ENCODE measurements at places on chromosomes 5 and 9.

- no peak for DNase-seq
These were observed 16.8 kb downstream of the AFAP1L1 start for GRCh38 chr5:149288436-149288835.

DNA sequence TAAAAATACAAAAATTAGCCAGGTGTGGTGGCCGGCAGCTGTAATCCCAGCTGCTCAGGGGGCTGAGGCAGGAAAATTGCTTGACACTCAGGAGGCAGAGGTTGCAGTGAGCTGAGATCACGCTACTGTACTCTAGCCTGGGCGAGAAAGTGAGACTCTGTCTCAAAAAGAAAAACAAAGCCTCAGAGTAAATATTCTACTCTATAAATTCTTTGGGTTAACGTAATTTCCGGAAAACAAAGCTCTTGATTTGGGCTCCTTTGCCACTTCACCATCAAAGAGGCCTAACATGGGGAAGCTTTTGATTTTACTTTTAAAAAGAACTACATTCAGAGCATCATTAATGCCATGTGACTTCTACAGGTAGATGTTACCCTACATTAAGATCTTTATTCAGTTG lies 103.1 kb downstream of the SERINC5 start:
- no peak for DNase-seq

- no peak for DNase-seq
These were observed 224.2 kb downstream of the NPR3 start for GRCh38 chr5:32935283-32935682.

DNA sequence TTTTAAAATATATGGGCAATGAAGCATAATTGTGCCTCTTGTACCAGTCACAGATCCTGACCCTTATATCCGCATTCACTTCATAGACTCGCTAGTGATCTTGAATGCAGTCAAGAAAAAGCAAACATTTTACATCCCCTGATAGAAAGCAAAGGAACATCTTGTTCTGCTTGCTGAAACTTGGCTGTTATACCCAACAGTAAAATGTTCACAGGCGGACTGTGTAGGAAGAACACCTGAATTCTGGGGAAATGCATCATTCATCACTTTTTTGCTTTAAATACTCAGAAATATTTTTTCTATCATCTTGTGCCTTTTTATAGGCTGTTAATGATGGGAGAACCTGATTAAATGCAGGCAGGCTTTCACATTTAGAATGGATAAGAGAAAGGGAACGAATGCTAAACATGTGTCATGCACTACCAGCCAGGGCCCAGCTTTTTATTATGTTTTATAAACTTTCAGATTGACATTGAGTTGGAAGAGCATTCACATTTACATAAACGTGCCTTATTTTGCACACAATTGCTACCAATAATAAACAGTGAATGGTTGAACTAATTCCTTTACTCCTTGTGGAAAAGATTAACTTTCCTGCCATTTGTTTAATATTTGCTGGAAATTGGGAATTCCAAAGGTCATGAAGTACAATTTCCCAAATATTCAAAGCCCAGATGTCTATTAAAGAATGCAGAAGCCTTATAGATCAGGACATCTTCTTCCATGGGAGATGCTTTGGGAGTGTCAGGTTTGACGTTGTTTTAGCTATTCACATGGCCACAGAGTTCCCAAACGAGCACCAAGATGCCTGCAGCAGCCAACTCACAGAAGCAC lies 756.2 kb downstream of the TLE1 start:
- no peak for DNase-seq

DNA sequence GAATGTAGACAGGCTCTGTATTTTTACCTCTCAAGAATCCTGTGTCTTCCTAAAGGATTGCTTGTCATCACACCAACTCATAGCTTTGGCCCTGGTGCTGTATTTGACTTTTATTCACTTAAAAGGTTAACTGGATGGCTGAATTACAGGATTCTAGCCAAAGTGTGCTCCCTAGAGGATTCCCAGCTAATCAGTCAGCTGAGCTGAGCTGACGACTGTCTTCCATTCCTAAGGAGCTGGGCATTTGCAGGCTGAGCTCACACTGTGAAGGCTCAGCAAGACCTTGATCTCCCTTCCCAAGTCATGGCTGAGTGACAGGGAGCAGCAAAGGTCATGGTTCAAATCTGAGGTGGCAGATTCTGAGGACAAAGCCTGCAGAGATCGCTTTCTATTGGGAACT lies 59.0 kb upstream of the PALM2AKAP2 start:
- no peak for DNase-seq

DNA sequence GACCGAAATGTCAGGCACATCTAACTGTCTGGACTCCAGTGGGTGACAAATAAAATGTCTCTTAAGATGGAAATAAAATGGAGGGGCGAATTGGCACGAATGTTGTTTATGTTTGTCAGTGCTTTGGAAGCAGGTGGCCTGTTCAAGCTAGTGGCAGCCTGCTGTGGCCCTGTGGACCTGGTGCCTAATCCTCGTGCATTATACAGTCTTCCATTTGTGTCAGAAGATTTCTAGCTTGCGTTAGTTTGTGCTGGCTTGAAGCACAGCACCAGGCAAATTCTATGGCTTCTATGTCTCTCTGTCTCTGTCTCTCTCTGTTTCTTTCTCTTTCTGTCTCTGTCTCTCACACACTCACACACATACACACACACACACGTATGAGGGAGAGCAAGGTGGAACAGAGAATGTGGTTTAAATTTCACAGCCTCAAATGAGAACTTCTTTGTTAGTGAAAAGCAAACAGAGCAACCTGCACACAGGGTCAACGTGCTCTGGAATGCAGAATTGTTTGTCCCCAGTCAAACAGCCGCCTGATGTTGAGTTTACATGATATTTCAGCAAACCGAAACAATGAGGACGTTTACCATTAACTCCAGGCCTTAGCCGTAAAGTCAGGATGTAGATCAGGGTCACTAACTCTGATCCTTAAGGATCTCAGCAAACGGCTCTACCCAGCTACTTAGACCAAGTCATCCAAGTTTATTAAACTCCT lies 39.0 kb upstream of the CD180 start:
- DNase-seq: no peak
